Endothelial cell of coronary artery (primary cell): ENCODE measurements at places on chromosomes 5 and 9. TPM values are rescaled to one million over a fixed set of nuclear protein-coding genes. Genes with fewer than 3 reads are reported as not detected.

SH3PXD2B gene
- total RNA-seq = 19.5 and 21.9 TPM in 2 replicates

THBS4 gene
- total RNA-seq = under 0.01 and 0.09 TPM in 2 replicates

PDGFRB gene
- 0.63 and 3.1 TPM in 2 replicates for total RNA-seq

PCDHB12 gene
- total RNA-seq = 0.47 and 0.54 TPM in 2 replicates
